Bone marrow (tissue), 2 donors: ENCODE measurements at places on chromosomes 13 and 19.
A peak's percentile ranks its signal among the peaks of the same experiment; 100 is the strongest.

DNA sequence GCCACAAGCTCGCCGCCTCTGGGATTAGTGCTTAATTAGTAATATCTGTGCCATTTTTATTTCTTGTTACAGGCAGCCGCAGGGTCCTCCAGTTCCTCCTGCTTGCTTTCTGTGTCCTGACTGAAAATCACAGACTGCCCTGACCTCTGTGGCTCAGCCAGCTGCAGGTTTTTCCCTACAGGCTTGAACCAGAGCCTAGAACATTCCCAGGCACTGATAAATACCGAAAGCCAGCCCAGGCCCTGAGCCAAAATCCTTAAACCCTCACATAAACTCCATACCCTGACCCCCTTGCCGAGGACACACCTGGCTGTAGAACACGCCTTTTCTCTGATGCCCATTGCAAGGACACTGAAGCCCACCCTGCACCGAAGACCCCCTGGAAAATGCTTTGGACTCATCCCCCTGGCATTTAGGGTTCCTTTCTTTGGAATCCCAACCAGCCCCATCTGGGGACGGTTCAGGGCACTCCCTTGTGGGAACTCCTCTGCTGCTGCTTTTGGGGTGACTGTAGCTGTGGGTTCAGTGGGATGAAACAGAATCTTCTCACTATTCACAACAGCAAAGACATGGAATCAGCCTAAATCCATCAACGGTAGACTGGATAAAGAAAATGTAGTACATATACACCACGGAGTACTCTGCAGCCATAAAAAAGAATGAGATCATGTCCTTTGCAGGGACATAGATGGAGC lies 15.5 kb downstream of the DPP9 start:
- DNase-seq: no peak

DNA sequence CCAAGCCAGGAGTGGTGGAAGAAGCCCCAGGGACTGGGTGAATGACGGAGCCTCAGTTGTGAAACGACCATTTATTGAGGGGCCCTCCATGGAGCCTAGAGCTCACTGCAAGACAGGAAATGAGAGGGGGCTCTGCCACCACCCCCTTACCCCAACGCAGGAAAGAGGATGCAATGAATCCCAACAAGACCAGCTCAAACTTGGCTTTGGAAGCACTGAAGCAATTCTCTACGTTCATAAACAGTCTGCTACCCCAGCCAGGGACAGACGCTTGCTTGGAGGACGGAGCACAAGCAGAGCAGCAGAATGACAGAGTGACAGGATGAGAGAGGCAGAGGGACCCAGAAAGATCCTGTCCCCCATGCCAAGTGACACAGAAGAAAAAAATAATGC lies 1.0 kb downstream of the PRKACA start:
- DNase-seq: no peak

GRCh38 chr19:48962029-48962848 lies 2.9 kb upstream of the FTL start:
- peak; percentile 40 for DNase-seq

- DNase-seq: no peak
Measured at GRCh38 chr13:36543671-36544070, 111.4 kb downstream of the CCNA1 start.

DNA sequence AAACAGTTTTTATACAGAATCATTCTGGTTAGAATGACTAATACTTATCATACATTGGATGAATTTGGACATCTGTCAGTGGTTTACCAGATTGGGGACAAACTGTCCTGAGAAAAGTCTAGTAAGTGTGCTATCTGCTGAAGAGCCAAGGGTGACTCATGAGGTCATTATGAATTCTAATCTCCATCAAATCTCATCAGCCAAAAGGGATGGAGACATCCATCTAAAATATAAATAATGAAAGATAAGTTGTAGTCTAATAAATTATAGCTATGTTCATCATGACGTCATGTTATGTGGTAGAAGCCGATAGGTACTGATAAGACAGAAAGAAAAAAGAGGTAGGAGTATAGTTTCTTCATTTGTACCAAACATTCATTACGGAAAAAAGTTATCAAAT lies 804.4 kb downstream of the PCDH9 start:
- DNase-seq: no peak

- no peak for DNase-seq
Measured at GRCh38 chr13:44140146-44140545, 233.5 kb upstream of the SERP2 start.

- DNase-seq: no peak
Measured at GRCh38 chr19:40392123-40392522, 2.1 kb upstream of the HIPK4 start.

GRCh38 chr13:36520111-36520510 lies 87.8 kb downstream of the CCNA1 start:
- no peak for DNase-seq

- no peak for DNase-seq
Measured at GRCh38 chr19:58581227-58582141, 8.3 kb upstream of the MZF1 start.
